Metanephros (tissue), 2 donors: ENCODE measurements at places on chromosomes 5 and 9. TPM values are rescaled to one million over a fixed set of nuclear protein-coding genes. Genes with fewer than 3 reads are reported as not detected.

Gene EIF4EBP3
- 6.0 TPM for total RNA-seq

Gene CDHR2
- 10.1 TPM for total RNA-seq

Gene FCN2
- total RNA-seq: 1.2 TPM

Gene DDX4
- total RNA-seq: not detected

Gene TMEM174
- total RNA-seq: 6.8 TPM

Gene CD74
- 619 TPM for total RNA-seq

Gene MSMP
- not detected for total RNA-seq

Gene TOR1A
- total RNA-seq: 29.4 TPM
